ENCODE measurements at places on chromosomes 12 and 14.

DNA sequence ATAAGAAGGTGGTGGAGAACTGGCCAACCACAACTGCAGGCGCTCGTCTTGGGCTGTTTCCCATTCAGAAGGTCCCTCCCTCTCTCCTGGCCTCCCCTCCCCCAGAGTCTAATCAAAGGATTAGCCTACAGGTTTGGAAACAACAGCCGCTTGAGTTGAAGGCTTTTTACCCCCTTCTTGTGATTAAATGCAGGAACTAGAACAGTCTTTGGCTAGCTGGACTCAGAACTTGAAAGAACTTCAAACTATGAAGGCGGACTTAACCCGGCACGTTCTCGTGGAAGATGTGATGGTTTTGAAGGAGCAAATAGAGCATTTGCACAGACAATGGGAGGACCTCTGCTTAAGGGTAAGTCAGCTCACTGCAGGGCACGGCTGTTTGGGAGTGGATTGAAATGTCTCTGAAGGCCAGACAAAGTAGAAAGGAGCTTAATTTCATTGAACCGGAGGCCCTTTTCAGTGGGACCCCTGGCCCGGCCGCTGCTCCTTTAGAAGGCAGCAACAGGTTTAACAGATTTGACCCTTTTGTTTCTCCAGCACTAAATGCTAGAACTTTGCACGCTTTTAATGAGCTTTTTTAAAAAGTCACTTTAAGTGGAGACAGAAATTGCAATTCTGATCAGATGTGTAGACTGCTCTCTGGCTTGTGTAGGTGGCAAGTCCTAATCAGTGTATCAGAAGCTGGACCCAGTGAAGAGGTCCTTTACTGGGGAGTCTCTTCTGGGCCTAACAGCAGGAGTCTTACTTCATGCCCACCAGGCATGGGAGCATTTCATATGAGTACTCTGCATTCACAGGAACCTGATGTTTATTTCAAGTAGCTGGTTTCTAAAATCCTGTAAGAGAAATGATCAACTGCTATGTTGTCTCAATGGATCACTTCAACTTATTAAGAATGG is 107.7 kb downstream of the ESR2 start:
- no peak for DNase-seq

DNA sequence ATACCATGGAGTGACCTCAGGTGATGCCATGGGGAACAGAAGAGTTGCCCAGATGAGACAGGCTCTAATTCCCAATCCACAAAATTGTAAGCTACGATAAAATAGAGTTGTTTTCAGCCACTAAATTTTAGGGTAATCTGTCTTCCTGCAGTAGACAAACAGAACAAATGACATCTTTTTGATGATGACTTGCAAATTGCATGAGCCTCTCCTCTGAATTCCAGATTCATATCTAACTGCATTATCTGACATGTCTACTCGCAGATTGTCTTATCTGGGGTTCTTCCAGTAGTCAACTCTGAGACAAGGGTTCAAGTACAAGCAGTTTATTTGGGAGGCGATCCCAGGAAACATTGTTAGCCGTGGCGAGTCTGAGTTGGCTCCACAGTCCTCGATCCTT is 14.4 kb upstream of the ERC1 start:
- DNase-seq: no peak

DNA sequence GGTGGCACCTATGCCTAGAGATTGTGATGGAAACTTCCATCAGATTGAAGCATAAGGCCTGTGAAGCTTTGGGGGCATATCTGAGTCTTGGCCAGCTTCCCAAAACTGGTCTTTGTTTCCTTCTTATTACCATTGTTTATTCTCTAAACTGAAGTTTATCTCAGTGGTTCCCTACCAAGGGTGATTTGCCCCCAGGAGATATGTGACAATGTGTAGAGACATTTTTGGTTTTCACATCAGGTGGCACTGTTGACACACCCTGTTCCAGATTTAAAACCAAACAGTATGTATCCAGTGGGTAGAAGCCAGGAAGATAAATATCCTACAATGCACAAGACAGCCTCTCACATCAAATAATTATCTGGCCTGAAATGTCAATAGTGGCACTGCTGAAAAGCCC is 22.1 kb downstream of the RASSF9 start:
- DNase-seq: no peak

DNA sequence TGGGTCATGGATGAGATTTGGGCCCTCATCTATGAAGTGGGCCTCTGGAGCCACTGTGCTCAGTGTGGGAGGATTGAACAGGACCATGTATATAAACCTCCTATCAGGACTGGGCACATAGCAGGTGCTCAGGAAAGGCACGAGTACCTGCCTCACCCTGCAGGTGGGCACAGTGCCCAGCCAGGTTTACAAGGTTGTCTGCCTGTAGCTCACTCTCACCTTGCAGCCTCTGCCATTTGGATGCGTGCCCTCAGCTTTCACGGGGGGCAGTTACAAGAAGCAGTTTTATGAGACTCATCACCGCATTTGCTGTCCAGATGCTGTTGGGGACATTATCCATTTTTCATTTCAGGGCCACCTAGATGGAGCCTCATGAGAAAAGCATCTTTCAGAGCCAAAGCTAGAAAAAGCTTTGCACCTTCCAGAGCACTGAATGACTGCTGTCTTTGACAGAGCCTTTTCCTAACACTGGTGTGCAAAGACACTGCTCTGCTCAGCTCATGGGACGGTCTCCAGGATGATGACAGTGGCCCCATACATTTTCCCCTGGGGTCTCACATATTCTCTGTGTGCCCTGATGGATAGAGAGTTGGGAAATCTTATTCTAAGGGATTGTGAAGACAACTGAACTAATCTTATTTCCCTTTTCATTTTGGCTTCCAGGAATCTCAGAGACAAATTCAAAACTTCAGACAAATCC is 327.5 kb upstream of the RTL1 start:
- no peak for DNase-seq

GRCh38 chr12:53215497-53215896 is 8.4 kb upstream of the ITGB7 start:
- no peak for DNase-seq

All from stimulated activated CD8-positive, alpha-beta memory T cell treated with anti-CD3 and anti-CD28 coated beads, Interleukin-12 subunit alpha, Interleukin-12 subunit beta, amount 100 ng/mL, for 4 hours (primary cell).